Nucleus accumbens (tissue), 56 donors: ENCODE measurements at places on chromosomes 7 and 10.

DNA sequence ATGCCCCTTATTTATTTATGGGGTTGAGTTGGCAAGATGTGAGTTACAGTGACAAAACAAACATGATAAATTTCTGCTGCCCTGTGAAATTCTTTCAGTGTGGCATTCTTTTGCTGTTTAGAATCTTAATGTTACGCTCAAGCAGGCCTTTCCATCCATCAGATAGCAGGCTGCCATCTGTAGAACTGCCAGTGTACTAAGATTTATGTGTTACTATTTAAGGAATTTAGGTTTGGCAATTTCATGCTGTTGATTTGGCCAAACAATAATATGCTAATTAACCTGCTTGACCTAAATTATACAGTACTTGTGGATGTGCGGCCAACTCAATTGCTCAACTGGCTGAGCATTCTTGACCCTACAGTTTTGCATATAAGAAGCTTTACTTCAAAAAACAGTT lies 477.7 kb upstream of the TPK1 start:
- DNase-seq: no peak

GRCh38 chr10:78781251-78781913 lies 287.4 kb upstream of the ZMIZ1 start:
- DNase-seq: no peak

GRCh38 chr10:77180794-77181193 lies 456.8 kb downstream of the KCNMA1 start:
- DNase-seq: no peak

GRCh38 chr10:18000601-18001000 lies 48.9 kb downstream of the SLC39A12 start:
- no peak for DNase-seq

DNA sequence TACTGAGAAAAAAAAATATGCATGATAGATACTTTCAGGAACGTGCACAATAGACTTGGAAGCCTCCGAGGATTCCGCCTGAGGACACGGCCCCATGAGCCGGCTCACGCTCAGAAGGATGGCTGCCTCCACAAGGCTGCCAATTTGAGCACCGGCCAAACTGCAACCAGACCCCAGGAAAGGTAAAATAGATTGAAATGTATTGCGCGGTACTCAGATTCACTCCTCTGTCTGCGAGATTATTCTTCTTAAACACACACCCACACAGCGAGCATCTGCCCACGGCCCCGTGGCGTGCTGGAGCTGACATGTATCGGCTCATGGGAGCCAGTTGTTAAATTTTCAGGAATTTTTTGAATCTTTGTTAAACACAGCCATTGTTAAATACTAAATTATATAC lies 653.2 kb upstream of the MKI67 start:
- no peak for DNase-seq

- no peak for DNase-seq
These were observed 169.3 kb upstream of the LRRN3 start for GRCh38 chr7:110921595-110922151.

DNA sequence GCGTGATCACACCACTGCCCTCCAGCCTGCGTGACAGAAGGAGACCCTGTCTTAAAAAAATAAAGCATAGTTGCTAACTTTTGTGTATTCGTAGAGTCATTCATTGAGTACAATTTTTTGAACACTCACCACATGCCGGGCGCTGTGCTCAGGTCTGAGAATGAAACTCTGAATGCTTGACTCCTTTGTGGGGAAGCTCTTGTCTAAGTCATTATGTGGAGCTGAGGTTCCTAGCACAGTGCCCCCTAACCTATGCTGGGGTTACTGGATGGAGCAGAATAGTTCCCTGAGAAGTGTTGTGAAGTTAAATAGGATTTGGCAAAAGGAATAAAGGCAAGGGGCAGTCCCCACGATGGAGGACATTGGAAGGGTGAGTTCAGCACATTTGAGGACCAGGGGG lies 123.3 kb downstream of the CELF2 start:
- DNase-seq: no peak

DNA sequence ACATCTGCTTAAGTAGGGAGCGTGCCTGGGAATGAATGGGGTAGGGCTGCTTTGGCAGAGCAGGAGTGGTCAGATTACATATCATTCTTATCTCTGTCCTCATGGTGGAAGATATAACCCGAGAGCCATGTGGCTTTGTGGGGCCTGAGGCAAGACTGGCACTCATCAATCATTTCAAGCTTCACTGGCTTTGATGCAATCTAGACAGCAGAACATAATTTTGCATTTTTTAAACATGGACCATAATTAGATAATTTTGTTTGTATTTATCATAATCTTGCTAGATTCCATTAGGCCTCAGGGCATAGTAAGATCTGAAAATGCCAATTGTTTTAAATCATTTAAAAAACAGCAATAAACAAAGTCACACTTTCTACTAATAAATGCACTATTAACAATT lies 480.3 kb downstream of the NXPH1 start:
- DNase-seq: no peak
